ENCODE measurements at places on chromosomes 1 and 21.

- ATAC-seq: no peak
Measured at GRCh38 chr1:233135833-233136232, 159.7 kb downstream of the PCNX2 start.

DNA sequence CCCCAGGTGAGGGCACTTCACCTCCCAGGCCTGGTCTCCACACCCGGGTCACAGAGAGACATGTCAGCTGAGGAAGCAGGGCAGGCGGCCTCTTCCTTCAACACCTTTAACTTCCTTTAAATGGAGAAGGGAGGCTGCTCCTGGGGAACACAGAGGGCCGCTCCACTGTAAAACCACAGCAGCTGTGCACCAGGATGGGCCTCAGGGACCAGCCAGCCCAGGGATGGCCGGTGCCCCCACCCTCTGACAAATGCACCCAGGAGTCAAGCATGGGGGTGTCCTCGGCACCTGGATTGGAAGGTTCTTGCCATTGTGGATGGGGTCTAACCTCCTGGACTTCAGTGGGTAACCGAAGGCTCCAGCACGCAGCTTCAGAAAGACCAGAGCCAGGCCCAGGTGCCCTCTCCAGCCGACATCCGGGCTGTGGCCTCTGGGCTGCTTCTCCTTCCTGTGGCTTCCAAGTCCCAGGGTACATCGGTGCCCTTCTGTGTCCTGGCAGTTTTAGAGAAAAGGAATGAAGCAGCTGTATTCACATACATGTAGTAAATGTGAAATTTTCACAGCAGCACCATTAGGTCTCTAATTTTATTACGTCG is 121.7 kb upstream of the COL6A1 start:
- ATAC-seq: no peak

- ATAC-seq: no peak
Measured at GRCh38 chr1:169200319-169200718, 93.8 kb downstream of the ATP1B1 start.

DNA sequence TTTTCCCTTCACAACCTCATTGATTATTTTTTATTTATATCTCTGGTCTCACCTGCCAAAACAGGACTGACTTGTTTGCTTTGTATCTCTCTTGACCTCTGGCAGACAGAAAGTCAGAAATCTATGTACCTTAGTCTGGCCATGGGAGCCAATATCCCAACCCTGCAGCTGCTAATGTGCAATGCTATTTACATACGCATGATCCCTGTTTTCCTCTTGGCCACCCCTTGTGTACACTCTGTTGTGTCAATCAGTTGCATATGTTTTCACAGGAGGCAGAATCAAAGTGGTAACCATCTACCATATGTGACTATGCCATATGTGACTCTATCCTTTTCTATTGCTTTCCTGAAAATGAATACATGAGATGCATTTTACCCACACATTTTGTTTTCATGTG is 688.8 kb downstream of the PLA2G4A start:
- ATAC-seq: no peak

DNA sequence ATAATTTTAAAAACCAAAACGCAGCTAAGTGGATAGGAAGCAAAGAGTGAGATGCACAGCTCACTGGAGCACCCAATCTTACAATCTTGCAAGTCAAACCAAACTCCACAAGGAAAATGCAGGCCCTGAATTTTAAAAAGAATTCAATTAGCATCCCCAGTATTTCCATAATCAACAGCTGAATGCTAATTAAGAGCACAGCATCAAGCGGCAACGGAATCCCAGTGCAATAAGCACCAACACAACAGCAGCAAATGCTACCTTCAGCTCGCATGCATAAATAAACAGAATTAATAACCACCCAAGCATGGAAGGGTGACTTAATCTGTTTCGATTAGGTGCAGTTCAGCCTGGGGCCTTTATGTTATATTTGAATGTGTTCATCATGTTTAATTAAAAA is 142.9 kb downstream of the SLC45A1 start:
- no peak for ATAC-seq

DNA sequence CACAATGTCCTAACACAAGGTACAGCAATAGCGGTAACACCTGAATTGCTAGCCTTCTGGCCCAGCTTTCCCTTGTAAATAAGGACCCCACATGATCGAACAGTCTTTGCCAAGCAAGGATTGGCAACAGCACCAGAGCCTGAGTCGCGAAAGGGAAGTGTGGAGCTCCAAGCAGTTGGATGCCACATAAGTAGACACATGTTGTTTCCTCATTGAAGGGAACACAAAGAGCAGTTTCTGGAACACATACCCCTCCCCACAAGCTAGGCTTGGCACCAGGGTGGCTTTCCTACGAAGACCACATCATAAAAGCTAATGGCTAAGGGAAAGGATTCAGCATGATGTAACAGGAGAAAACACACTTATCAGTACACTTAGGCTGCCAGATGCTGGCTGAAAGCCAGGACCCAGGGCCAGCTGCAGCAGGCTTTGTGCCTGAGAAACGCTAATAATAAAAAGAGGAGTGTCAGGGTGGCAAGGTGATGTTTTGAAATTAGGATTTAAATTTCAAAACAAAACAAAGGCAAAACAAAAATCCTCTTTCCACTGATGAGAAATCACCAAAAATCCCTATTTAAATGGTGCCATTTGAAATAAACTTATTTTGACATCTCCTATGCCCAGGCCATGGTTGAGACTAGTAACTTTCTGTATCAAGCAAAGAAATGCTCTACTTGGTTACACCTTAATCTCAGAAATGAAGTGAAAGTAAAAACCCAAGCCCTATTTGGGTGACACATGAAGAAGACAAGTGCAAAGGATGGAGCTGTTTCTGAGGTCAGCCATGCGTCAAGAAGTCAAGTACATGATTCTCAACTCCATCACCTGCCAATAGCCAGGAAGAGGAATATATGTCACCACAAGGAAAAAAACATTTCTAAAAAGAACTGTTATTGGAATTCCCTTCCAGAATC is 11.9 kb upstream of the CPLANE2 start:
- peak; percentile 59 for ATAC-seq

DNA sequence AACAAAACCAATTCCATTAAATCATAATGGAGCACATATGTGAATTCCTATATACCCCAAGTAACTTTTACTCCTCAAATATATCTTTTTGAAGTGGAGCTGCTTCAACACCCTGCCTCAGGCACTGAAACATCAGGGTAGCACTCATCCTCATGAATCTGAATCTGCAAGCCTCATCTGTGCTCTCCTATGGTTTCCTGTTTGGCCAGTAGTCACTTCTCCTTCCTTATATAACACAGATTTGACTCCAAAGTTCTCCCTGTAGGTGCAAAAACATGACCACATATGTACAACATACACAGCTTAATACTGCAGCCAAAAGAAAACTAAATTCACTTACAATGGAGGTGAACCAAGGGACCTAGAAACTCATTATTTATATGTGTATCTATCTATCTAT is 7.2 kb downstream of the TRIT1 start:
- no peak for ATAC-seq

- ATAC-seq: no peak
Measured at GRCh38 chr1:231518485-231519034, 9.9 kb upstream of the TSNAX start.

- no peak for ATAC-seq
Measured at GRCh38 chr1:47991187-47991586, 6.0 kb downstream of the TRABD2B start.

GRCh38 chr1:58588396-58588795 is 11.3 kb upstream of the TACSTD2 start:
- no peak for ATAC-seq

DNA sequence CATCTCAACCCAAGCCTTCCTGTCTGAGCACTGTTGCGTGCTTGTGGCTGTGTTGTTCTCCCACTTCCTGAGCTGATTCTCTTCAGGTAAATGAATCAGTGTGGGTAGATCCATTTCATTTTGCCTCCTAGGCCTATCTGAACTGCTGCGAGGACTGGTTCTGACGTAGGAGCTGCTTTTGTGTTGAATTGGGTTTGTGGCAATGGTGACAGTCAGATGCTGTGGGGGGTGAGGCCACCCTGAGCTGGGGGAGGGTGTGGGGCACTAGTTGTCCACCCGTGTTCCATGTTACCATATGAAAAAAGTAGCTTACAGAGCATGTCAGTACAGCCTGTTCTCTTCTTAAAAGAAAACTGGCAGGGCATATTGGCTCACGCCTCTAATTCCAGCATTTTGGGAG is 81.5 kb downstream of the MRPS6 start:
- ATAC-seq: no peak

GRCh38 chr1:25790472-25790871 is 9.5 kb upstream of the SELENON start:
- ATAC-seq: no peak

DNA sequence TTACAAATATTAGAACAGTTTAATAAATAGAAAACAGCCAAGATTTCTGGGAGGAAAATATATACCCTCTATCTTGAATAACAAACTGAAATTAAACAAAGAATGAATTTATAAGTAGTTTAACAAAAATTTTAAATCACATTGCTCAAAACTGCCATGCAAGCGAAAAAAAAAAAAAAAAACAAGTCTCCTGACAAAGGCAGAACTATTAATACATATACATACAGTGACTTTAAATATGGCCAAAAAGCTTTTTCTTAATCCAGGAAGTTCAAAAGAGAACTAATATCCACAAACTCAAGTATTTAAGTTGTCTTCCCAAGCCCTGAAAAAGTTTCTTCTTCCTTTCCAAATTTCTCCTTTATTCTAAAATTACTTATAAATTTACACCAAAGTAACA is 63.5 kb upstream of the MUTYH start:
- no peak for ATAC-seq

Data from activated CD4-positive, CD25-positive, alpha-beta regulatory T cell treated with anti-CD3 and anti-CD28 coated beads, Interleukin-2, amount 50 U/mL, for 24 hours (primary cell).